Urothelium cell line (cell line): ENCODE measurements at places on chromosomes 11 and 22.

GRCh38 chr11:61799665-61800284 lies 7.1 kb downstream of the FEN1 start:
- no peak for DNase-seq

DNA sequence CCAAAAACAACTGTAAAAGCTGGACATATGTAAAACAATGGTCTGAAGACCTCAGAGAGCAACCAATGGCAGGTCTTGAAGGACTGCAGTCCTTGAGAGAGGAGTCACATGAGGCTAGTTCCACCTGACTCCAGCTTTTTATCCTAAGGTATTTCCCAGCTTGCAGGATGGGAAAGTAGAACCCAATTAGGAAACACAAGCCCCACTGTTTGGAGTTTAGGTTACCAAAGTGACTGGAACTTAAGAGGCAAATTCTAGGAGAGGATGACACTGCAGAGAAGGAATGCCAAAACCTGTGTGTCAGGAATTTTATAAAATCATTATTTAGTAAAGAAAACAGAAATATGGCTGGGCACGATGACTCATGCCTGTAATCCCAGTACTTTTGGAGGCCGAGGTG lies 18.4 kb downstream of the OR2AT4 start:
- peak; percentile 11 for DNase-seq

GRCh38 chr11:77407613-77408012 lies 66.3 kb downstream of the PAK1 start:
- DNase-seq = peak; percentile 77

- no peak for DNase-seq
Measured at GRCh38 chr11:86983021-86983488, 27.9 kb upstream of the FZD4 start.

DNA sequence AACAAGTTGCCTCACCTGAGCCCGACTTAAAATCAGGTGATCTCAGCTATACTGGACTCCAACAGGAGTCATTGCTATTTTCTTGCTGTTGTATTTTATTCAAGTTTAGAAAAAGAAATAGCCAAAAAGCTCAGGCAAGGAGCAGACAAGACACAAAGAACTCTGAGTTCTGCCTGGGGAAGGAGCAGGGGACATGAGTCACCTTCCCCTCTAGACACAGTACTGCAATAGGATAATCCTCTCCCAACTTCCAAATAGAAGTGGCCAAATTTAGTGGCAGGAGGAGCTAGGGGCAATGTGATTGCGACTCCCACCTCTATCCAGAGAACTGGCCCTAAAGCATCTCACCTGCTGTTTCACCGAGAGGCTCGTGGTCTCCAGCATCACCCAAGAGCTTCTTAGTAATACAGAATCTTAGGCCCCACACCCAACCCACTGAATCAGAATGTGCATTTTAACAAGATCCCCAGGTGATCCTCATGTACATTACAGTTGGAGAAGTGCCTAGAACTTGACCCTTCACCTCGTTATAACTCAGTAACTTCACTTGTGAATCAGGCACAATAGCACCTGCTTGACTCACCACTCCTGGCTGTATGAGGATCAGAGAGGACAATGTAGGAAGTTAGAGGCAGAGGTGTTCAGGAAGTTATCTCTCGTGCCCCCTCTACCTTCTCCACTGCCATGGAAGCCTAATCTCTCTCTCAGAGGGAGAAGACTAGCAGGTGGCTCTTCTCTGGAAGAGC lies 56.8 kb upstream of the FBXO3 start:
- DNase-seq = no peak

- DNase-seq = no peak
Measured at GRCh38 chr11:120707098-120707497, 195.6 kb downstream of the GRIK4 start.

DNA sequence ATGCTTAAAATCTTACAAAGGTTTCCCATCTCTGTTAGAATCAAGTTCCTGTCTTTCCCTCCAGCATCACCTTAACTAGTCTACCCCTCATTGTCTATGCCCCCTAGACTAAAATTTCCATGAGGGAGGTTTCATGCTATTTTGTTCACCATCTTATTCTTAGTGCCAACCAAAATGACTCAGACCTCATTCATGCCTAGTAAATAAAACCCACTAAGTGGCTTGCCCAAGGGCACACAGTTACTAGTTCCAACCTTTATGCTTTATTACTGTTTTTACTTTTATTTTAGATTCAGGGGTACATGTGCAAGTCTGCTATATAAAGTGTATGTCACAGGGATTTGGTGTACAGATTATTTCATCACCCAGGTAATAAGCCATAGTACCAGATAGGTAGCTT lies 469.1 kb upstream of the FAT3 start:
- no peak for DNase-seq

- DNase-seq = no peak
Measured at GRCh38 chr22:47309946-47310345, 547.5 kb downstream of the TBC1D22A start.

- DNase-seq = no peak
Measured at GRCh38 chr11:122756417-122756816, 81.9 kb upstream of the CRTAM start.

DNA sequence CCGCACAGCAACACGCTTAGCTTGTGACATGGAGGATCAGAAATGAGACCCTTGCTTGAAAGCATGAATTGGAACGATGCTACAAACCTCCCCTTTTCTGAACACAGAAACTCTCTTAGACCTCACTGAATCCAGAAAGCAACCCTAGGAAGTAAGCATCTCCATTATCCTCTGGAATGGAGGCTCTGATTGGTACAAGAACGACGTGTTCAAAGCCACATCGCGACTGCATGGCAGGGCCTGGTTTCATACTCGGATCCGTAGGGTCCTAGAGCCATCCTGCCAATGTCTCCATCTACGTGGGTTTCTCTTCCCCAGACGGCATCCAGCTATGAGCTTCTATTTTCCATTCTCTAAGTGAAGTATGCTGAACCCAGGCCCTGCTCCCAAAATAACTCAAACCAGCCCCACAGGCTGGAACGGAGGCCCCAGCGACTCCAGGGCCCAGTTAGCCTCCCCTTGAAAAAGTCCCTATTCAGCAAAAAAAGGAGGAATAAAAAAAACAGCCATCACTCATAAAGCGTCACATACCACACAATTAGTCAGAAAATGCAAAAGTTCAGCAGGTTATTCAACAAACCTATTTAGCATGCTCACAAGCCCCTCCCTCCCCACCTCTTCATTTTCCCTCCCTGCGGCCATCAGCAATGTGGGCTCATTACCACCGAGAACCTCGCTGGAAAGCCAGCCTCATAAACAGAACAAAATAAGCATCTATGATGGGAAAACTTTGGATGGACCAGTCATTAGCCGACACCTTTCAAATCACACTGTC lies 7.1 kb upstream of the MN1 start:
- DNase-seq = no peak

DNA sequence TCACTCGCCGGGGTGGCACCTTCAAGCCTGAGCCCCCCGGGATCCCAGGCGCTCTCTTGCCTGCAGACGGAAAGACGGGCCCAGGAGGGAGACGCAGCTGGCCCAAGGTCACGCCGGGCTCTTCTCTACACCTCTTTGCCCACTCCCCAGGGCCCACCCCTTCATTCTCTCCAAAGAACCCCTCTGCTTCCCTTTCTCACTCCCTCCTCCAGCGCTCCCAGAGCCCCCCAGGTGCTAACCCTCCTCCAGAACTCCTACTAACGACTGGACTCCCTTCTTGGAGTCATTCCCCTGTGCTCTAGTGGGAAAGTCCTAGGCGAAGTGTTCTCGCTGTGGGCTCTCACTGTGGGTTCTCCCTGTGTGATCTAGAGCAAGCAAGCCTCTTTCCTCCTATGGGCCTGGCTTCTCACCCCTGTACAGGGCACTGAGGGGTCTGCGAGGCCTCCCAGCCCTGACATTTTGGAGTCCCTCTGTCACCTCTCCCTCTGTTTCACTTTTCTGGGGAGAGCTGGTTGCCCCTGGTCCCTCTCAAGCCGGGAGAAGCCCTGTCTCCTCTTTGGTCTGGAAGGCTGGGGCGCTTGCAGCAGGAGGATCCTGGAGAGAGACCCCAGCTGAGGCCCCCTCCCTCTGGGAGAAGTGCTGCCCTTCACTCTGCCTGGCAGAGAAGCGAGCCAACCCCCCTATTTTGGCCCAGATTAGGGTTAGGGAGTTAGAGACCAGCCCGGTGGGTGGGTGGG lies 858 bp downstream of the OAF start:
- DNase-seq = no peak

- DNase-seq = no peak
Measured at GRCh38 chr11:13189561-13190426, 87.8 kb upstream of the BMAL1 start.

DNA sequence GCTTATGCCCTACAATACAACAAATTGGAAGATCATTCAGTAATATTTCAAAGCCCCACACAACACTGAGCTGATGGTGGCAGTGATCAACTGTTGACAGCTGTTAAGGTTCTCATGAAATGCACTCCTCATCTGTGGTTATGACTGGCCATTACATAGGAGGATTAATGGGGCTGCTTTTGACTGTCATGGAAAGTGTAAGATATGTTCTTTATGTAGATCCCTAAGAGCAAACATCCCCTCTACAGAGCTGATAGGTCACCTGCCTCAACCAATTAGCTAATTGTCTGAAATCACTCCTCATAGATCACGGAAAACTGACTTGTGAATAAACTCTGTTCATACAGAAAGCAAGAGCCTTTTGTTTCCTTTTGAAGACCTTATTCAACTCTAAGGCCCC lies 78.1 kb downstream of the GAB2 start:
- DNase-seq = no peak

DNA sequence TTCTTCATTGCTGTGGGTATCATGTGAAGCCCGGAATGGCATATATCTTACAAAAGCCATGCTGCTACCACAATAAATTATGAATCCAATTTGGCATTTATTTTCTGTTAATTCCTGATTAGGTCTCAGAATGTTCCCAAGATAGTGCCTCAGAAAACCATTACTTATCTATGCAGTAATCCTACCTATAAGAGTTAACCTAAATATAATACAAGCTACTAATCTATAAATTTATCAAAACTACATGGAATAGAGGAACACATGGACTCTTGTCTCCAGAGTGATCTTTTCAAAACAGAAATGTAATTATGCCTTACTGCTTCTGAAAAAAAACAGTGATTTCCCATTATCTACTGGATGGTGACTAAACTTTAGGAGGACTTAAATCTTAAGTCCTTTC lies 687.8 kb upstream of the ANO5 start:
- DNase-seq = no peak

- no peak for DNase-seq
Measured at GRCh38 chr11:113397212-113397611, 9.6 kb downstream of the ANKK1 start.

- no peak for DNase-seq
Measured at GRCh38 chr11:130816546-130817329, 99.5 kb downstream of the SNX19 start.

DNA sequence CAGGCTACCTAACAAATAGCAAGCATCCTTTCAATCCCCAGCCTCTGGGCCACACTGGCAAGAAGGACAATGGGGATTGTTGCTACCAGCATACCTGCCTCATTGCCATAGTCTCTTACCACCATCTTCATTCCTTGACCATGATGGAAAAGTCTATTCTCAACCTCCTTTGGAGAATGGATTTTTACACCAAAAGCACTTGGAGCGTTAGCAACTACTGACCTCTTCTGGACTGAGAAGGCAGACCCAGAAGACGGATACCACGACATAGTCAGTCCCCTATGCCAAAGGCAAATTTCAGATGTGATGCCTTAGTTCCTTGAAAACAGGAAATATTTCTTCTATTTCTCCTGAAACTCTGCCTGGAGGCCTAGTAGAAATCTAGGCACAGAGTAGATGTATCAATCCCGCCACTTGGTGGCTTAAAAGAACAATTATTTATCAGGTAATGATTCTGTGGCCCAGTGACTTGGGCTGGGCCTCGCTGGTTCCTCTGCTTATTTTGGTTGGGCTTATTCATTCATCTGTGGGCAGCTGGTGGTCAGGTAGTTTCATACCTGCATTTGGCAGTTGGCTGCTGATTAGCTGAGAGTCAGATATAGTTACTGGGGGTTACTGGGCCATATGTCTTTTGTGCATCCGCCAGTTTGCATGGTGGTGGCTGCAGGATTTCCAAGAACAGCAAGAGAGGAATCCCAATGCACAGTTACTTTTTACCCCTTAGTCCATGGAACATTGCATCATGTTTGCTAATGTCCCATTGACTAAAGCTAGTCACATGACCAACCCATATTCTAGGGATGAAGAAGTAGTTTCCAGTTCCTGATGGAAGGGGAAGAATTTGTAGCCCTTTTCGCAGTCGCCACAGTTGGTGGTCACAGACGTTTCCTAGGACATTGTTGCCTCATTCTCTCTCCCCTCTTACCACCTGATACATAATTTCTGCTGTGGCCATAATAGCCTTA lies 75.2 kb downstream of the DHCR7 start:
- peak; percentile 32 for DNase-seq

DNA sequence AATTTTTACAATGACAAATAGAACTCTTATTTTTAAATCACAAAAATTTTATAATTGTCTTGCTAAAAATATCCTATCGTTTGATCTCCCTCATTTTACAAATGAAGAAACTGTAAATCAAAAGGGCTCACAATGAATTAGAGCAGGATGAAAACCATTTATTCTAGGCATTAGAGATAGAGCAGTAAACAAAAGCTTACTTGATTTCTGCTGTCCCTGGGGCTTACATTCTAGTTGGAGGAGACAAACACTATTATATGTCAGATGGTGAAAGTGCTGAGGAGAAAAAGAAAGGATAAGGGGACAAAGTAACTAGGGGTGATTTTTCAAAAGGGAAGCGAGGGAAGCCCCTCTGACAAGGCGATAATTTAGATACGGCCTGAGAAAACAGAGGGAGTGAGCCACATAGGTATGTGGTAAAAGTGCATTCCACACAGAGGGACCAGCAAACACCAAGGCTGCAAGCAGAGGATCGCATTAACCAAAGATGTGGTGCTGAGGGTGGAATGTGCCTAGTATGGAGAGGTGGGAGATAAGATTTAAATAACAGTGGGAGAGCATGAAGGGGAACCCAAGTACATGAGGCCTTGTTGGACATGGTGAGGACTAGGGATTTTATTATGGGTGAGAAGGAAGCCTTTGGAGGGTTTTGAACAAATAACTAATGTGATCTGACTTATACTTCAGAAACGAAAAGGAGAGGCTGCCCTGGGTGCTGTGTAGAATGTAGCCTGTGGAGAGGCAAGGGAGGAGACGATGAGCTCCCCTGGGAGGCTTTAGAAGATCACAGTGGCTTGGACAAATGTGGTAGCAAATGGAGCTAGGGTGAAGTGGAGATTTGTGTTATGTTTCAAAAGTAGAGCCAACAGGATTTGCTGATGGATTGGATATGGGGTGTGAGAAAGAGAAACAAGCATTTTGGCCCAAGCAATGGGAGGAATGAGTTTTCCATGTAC lies 62.1 kb downstream of the PDHX start:
- peak; percentile 22 for DNase-seq

- no peak for DNase-seq
Measured at GRCh38 chr11:61571869-61572268, 9.0 kb downstream of the SYT7 start.

DNA sequence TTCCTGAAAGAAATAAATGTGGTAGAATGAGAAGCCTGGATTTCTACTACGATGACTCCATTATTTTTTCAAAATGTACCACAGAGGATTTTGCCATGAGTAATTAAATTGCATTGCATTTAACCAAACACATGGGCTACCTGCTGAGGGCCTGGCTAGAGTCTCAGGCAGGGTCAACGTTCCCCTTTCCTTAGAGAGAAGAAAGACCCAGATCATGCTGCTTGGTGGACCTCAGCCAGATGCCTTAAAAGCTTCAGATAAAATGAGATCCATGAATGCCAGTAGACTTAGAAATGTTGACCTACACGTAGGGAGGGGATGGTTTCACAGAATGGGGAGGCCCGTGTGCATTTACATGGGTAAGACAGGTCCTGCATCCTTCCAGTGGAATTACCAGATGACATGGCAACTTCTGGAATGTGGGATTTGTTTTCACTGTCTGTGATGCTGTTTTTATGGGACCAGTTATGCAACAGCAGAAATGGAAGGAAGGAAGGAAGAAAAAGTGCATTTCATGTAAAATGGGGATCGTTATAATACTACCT lies 1069.4 kb downstream of the NTM start:
- DNase-seq = no peak
